ENCODE measurements at places on chromosomes 3 and 15.
A peak's percentile ranks its signal among the peaks of the same experiment; 100 is the strongest.

DNA sequence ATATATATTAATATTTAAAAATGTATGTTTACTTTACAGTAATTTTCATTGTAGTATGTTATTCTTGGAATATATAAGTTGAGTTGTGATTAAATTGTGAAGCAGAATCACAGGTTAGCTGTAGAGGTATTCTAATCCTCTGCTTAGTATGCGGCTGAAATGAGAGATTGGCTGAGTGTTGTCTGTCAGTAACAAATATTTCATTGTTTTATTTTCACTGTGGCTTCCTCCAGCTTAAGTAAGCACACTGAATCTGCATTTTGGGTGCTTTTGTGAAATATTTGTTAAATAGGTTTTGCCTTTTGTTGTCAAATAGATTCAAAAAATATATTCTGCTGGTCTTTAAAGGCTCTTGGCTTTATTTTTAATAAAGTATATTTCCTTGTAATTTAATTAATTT is 357.5 kb downstream of the CADM2 start:
- no peak for DNase-seq

DNA sequence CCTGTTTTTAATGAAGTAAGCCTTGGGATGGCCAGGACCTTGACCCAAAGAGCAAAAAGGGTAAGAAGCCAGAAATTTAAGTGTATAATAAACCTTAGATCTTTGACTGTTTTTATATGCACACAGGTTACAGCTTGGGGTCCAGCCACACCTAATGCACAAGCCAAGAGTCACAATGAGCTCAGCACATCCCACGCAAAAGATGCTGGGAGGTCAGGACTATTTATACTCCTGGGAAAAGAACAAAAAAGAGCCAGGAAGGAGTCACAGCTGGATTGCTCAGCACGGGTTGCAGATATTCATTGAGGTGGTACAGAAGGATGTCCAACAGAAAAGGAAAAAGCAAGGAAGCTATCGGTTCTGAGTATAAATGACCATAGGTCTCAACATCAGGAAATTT is 536.3 kb downstream of the NTRK3 start:
- no peak for DNase-seq

- no peak for DNase-seq
Observed at GRCh38 chr3:51916418-51916817, 13.3 kb upstream of the IQCF1 start.

- peak; percentile 41 for DNase-seq
Observed at GRCh38 chr15:70098461-70099166, 897 bp upstream of the TLE3 start.

DNA sequence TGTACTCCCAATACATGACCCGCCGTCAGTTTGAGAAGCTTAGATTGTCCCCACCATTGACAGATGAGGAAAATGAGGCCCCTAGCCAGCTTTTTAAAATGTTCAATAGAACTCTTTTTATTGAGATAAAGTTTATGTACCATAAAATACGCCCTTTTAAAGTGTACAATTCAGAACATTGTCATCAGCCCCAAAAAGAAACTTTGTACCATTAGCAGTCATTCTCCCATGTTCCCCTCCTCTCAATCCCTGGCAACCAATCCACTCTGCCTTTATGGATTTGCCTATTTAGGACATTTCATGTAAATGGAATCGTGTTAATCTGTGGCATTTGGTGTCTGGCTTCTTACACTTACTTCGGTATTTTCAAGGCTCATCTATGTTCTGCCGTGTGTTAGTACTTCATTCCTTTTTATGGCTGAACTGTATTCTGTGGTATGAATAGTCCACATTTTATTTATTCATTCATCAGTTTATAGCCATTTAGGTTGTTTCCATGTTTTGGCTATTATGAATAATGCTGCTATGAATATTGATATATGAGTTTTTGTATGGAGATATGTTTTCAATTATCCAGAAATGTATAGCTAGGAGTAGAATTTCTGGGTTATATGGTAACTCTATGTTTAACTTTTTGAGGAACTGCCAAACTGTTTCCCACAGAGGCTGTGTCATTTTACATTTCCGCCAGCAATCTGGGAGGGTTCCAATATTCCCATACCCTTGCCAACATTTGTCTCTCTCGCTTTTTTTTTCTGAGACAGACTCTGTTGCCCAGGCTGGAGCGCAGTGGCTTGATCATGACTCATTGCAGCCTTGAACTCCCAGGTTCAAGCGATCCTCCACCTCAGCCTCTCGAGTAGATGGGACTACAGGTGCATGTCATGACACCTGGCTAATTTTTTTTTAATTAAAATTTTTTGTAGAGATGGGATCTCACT is 15.3 kb upstream of the PTPN23 start:
- DNase-seq: no peak

- DNase-seq: no peak
Observed at GRCh38 chr15:27826902-27827714, 272.0 kb downstream of the OCA2 start.

DNA sequence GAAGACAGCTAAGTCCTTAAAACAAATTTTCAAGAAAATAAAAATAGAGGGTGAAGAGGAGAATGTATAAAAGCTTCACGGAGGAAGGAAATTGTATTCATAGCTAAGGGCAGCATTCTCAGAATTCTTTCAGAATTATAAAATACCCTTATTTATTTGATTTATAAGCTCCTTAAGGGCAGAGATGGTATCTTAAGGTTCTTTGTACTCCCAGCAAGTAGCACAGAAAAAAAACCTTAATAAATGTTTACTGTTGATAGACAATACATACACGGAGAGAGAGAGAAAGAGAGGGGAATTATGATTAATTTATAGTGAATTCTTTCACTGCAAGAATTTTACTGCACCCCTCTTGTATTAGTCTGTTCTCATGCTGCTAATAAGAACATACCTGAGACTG is 375.6 kb upstream of the CCDC54 start:
- DNase-seq: no peak

DNA sequence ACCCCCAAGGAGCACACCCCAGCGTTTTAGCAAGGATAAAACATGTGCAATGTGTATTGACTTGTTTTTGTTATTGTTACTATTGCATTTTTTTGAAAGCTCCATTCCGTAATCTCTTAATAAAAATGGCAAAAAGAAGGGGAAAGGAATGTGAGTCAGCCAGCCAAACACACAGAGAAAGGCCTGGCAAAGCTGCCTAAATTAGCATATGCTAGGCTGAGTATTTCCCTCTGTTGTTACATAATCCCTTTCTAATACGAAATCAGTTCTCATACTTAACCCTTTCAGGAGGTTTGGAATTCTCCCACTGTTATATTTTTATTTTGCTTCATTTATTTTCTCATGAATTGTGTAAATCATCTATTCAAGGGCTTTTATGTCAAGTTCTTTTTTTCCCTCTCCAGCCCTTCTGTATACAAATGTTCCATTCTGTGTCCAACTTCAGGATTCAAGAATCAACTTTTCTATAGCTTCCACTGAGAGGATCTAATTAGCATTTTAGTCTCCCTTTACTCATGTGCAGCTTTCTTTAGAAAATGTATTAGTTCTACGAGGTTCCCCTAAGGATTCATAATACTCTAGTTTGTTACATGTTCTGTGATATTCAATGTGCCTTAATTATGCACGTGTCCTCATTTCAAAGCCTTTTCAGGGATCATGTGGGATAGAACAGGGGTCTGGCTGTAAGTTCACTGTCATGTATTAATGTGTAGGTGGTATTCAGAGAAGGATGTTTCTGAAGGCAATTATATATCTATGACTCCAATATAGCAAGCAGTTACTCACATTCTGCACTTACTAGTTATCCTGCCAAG is 9.2 kb downstream of the CADM2 start:
- no peak for DNase-seq

DNA sequence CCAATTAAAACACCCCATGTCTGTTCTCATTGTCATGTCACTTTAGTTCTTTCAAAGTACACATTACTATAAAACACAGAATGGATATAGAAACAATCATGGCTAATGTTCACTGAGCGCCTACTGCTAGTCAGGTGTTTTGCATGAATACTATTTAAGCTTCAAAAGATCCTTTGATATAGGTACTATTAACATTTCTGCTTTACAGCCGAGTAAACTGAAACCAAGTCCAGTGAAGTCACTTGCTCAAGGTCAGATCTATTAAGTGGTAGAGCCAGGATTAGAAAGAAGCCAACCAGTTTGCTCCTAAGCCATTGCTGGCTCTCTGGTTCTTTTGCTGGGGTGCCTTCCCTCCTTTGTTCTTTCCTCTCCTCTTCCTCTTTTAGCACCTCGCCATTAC is 32.4 kb upstream of the NMNAT3 start:
- no peak for DNase-seq

GRCh38 chr15:52731732-52732470 is 52.7 kb upstream of the ATOSA start:
- DNase-seq: no peak

GRCh38 chr3:11195721-11196332 is 41.5 kb downstream of the HRH1 start:
- no peak for DNase-seq

DNA sequence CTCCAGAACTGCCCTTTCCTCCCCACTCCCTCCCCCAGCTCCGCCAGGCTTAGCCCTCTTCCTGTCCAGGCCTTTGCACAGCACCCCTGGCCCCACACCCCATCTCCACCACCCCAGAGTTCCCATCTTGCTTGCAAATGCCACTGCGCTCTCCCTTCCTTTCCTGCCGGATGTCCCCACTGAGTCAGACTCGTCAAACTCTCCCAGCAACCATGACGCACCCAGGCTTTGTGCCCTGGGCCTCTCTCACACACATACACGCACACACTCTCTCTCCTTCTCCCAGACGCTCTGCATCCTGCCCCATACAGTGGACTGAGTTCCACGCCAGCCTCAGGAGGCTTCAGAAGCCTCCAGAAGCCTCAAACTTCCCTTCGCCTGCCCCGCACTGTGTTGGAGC is 2.8 kb upstream of the CCDC9B start:
- no peak for DNase-seq

GRCh38 chr3:98952404-98952803 is 50.9 kb upstream of the DCBLD2 start:
- no peak for DNase-seq

DNA sequence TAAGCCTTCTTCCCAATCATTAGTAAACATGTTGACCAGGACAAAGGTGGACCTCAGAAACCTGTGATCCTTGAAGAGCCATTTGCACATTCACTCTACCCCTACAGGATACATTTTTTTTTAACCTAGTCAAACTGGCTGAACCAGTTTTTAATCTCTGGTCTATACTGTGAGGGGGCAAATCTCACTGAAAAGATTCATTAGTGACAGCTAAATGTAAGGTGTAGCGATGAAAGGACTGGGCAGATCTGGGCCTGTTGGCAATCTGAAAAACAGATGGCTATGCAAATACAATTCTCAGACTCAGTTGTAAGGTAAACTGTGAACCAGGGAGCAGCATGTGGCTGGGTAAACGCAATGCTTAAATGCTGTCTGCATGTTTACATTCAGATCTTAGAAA is 75.6 kb upstream of the SNTN start:
- DNase-seq: no peak

- peak; percentile 82 for DNase-seq
Observed at GRCh38 chr15:78195735-78196201, 38.6 kb downstream of the ACSBG1 start.

DNA sequence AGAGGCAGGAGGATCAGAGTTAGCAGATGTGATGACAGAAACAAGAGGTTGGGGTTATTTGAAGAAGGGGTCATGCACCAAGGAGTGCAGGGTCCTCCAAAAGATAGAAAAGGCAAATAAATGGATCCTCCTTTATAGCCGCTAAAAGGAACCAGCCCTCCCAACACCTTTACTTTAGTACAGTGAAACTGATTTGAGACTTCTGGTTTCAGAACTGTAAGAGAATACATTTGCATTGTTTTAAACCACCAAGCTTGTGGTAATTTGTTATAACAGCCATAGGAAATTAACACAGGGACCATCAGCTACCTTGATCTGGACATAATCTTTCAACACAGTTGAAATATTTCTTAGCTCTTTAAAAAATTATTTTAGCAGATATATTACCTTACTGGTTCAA is 166.6 kb downstream of the TIGIT start:
- DNase-seq: no peak

- no peak for DNase-seq
Observed at GRCh38 chr15:81386947-81387346, 12.9 kb upstream of the TMC3 start.

DNA sequence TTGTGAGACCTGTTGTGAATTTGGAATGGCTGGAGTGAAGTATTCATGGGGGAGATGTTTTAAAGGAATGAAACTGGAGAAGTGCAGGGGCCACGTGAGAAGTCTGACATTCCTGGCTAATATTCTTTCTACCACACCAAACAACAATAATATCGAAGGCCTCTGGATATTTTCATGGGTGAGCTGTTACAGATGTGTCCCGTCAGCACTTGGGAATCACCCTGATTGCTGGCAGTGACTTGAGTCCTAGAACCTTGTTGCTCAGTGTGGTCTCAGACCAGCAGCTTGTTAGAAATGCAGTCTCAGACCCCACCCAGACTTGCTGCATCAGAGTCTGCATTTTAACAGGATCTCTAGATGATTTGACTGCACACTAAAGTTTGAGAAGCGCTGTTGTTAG is 113.8 kb downstream of the ITPR1 start:
- no peak for DNase-seq

DNA sequence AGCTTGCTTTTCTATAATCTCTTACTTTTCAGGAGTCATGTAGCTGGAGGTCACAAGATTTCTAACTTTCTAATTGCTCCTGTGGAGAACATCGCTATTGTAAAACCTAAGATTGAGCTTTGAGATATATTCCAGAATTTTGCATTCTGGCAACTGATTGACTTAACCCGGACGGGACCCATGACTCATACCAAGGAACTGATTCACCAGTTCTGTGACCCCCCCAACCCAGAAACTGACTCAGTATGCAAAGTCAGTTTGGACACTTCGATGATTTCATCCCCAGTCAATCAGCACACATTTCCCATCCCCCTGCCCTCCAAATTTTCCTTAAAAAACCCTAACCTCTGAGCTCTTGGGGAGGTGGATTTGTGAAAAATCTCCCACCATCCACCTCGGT is 396.5 kb upstream of the GBE1 start:
- no peak for DNase-seq

- no peak for DNase-seq
Observed at GRCh38 chr15:27723821-27724220, 375.3 kb downstream of the OCA2 start.

DNA sequence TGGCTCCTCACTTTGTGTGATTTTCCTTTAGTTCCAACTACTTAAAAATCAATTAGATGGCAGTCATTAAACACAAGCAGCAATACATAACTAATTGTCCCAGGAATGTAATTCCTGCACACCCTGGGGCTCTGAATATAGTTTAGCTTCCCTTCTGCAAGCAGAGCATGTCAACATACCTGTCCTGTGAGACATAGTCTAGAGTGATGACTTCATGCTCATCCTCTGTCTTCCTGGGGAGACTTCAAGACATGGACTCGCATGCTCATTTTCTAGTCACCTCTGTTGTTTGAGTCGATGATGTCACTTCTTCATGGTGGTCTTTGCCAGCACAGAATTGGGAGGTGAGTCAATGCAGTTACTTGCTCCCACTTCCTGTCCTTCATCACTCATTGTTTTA is 15.7 kb downstream of the C3orf52 start:
- DNase-seq: no peak

GRCh38 chr3:13120289-13120927 is 47.2 kb upstream of the IQSEC1 start:
- DNase-seq: no peak

All from T47D (cell line).